ENCODE measurements at places on chromosomes 6 and 20.
A peak's percentile ranks its signal among the peaks of the same experiment; 100 is the strongest.

DNA sequence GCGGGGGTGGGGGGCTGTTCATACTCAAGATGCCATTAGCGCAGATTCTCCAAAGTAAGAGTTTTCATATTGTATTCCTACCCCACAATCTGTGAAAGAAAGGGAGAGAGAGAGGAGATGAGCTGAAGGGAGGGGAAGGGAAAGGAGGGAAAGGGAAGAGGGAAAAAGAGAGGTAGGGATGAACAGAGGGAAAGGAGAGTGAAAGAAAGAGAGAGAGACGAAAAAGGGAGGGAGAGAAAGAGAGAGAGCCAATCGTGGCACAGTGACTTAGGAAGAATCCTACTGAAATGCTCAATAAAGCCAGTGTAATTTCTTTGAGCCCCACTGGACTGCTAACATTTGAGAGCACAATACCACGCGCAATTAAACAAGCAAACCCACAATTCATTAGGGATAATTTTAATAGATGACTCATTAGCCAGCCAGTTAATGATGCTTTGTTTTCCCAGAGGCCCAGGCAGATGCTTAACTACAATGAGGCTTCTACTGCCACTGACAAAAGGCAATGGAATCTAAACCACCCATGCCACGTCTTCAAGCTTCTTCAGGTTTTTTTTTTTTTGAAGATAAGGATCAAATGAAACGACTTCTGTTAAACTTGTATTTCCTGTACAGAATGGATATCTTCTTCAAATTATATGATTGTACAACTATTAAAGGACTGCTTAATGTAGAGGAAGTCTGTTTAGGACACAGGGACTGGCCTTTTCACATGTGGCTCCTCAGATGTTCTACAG lies 306.8 kb downstream of the FOXC1 start:
- no peak for DNase-seq

DNA sequence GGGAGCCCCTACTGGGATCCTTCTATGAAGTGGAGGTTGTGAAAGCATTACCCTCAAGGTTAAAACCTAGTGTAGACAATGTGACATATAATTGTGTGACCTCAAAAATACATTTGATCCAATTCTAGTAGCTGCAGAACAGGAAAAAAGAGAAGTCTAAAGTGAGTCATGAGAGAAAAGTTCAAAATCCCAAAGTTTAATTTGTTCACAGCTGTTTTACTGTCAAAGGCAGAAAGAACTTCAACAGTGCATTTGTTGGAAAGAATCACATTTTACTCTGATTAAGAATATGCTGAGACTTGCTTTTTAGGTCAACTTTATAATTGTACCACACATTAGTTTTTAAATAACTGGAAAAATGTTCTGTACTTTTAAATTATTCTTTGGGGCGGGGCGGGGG lies 1027.4 kb upstream of the FLRT3 start:
- DNase-seq: no peak

GRCh38 chr6:129608886-129609537 lies 101.0 kb downstream of the ARHGAP18 start:
- DNase-seq: no peak

- DNase-seq: peak; percentile 46
These were observed 56.2 kb upstream of the PREP start for GRCh38 chr6:105459049-105459448.

DNA sequence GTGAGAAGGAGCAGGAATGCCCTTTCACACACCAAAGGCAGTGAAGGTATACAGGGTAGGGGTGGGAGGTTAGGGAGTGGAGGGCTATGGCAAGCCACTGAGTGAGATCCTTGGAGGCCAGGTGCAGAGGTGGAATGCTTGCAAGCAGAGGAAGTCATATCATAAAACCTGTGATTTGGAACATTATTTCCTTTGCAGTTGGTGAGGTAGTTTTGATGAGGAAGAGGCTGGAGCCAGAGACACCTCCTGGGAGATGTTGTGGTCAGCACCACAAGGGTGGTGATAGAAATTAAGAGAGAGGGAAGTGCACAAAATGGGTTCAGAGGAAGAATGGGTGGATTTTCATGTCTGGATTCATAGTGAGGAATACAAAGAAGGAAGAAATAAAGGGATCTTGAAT lies 73.0 kb downstream of the PLCB4 start:
- no peak for DNase-seq

DNA sequence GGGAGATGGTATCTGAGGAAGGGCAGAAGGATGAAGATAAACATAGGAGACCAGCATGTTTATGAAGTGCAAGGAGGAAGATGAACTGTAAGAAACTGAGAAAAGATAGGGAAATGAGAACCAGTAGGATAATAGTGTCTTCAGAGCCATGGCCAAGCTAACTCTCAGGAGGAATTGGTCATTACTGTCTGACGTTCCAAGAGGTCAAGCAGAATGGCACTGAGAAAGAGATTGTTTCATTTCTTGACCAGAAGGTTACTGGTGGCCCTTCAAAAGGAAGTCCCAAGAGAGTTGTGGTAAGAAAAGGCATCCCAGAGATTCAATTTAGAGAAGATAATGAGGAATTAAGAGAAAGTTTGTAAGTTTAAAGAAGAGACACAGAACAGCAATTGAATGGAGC lies 47.5 kb downstream of the EYA4 start:
- DNase-seq: no peak

- DNase-seq: peak; percentile 38
These were observed 672 bp downstream of the PREX1 start for GRCh38 chr20:48826883-48827771.

GRCh38 chr6:34729631-34730470 lies 27.5 kb upstream of the SNRPC start:
- no peak for DNase-seq

DNA sequence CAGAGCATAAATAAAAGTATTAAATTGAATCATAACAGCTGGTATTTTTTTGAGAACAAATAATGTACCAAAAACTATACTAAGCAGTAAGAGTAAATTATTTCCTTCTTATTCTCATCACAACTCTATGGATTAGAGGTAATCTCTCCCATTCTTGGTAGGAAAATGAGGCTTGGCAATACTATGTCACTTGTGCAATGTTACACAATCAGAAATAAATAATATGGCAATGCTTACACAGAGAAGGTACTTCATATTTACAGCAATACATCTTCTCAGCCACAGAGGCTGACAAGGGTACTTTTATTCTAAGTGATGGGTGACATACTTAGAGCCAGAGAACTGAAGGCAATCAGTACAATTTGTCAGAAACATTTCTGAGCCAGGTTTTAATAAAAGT lies 3.9 kb downstream of the DST start:
- DNase-seq: no peak

GRCh38 chr6:49911252-49911651 lies 44.9 kb upstream of the CRISP1 start:
- DNase-seq: no peak

DNA sequence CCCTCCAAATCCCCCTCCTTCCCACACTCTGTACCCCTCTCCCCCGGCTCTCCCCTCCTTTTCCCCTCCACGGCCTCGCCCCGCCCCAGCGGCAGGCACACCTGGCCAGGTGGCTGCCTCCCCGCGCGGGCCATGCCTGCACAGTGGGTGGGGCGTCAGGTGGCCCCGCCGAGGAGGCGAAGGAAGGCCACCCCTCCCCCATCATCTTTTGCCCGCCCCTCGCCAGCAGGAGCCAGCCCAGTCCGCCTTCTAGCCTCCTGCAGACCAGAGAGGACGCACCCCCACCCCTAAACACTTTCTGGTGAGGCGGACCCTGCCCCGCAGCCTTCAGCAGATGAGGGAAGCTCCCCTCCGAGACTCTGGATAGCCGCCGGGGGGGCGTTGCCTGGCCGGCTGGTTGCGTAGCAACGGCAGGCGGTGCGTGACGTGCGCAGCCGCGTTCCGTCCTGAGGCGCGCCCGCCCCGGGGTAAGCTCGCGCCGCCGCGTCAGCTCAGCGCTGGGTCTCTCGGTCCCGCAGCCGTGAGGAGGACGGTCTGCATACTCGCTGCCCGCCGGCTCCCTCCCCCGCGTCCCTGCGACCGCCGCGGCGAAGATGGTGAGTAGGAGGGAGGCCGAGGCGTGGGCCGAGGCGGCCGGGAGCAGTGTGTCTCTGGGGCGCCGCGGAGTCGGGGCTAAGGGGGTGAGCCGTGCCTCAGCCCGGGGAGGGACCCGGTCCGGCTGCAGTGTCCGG lies at the start of gene DSTN:
DSTN (plus strand) TSS at position 460 of the 731 bp plus-strand sequence; CDS start at position 594, 134 bp downstream.
- peak; percentile 88 for DNase-seq

DNA sequence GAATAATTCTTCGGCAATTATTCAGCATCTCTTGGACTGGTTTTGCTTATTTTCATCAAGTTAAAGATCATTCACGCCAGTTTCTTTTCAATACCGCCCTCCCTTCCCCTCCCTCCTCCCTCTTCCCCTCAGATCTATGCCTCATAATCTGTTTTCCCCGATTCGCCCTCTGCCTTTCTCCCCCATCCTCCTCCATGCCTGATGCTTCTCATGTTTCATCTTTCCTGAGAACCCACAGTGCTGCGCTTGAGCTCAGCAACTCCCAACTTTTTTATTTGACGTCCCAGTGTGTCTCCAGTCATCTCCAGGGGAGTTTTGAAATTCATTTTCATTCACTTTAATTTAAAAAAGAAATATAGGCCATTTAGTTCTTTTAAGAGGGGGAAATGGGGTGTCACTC lies 142.7 kb downstream of the PTPRT start:
- no peak for DNase-seq

DNA sequence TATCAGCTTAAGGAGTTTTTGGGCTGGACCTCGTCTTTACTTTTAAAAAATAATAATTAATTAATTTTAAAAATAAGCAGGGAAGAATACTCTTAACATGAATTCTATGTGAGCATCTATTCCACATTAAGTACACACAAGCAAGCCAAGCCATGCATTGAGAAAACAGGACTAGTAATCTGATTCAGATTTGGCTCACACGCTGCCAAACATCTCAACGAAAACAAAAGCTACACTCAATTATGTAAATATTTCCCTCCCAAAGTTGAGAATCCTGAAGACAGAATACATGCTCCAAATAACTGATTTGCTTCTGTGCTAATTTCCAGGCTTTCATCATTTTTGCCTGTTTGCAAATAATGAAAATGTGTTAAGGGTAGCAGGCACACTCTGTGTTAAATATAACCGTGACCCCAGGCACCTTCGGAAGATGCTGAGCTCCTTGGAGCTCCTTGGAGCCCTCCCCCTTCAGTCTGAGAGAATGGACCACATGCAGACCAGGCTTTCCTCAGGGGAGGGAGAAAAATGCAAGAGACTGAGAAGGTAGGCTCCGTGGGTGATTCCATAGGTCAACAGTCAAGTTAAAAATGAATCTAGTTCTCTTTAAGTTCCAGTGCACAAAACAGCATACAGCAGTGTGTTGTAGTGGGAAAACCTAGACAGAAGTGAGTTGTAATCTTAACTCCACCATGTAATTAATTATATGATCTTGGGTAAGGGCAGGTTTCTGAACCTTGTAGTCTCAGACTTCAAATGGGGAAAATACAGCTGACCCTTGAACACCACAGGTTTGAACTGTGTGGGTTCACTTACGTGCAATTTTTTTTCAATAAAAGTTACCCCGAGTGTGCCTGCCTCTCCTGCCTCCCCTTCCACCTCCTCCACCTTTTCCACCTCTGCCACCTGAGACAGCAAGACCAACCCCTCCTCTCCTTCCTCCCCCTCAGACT lies 161.3 kb upstream of the RREB1 start:
- DNase-seq: no peak

GRCh38 chr6:1952740-1953360 lies 292.6 kb downstream of the GMDS start:
- DNase-seq: no peak

DNA sequence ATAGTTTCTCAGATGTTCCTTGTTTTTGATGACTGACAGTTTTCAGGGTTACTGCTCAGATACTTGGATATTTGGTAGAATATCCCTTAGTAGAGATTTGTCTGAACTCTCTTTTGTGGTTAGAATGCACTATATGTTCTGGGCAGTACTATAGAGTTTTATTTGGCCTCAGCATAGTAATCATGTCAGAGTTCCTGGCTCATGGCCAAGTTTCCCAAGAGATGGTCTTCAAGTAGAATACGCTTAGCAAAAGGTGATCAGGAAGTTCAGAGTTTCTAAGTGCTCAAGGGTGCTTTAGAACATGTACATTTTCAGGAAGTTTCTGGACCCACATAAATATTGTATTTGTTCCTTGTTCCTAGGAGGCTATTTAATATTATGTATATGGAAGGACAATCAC lies 1209.7 kb upstream of the GJE1 start:
- no peak for DNase-seq

- DNase-seq: no peak
These were observed 703 bp downstream of the EPHA7 start for GRCh38 chr6:93418408-93419303.

DNA sequence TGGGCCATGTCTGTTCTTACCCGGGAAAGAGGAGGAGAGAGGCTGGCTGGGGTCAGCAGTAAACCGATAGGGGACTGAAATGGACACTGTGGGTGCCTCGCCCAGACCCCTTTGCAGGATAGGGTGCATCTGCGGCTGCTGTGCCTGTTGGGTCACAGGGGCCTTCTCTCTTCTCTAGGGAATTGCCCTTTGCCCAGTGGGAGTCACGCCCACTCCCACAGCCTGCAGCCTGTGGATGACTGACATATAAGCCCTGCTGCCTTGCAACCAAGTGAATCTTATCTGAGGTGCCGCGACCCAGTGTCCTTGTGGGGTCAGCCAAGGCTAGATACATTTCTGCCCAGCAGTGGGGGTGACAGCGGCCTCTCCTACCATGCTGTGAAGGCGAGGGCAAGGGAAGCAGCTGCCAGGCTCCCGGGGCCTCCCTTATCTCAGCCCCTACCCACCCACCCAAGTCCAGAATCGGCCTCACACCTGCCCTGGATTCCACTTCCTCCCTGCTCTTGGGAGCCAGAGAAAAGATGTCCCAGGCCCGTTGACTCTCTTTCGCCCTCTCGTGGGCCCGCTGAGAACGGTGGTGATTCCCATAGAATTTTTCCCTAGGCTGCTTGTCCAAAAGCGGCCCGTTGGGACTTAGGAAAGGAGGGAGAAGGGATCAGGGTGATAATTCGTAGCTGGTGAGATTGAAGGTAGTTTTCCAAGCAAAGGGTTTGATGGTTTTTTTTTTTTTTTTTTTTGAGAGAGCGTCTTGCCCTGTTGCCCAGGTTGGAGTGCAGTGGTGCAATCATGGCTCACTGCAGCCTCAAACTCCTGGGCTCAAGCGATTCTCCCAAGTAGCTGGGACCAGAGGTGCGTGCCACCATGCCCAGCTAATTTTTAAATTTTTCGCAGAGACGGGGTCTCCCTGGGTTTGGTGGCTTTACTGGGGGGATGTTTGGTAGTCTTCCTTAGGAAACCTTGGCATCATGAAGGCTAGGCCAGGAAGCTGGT lies 76.4 kb upstream of the RNF24 start:
- peak; percentile 33 for DNase-seq

DNA sequence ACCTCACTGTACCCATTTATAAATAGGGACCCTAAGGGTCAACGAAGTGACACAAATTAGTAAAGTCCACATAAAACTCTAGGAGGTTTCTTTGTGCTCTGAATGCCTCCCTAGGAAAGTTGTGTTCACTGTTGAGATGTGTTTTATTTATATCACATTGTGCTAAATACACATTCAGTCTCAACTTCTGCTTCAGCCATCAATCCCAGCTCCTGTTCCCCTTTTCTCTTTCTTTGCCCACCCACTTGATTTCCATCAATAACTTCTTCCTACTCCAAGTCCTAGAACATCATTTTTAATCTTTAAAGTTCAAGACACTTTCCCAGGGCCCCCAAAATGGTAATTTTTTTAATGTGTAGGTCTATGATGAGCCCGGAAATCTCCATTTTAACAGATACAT lies 208.3 kb upstream of the RAB32 start:
- DNase-seq: no peak

All from CD4-positive, alpha-beta T cell treated with Interleukin-1 beta for 1 hour (primary cell).